ENCODE measurements at places on chromosomes 3 and 15.

DNA sequence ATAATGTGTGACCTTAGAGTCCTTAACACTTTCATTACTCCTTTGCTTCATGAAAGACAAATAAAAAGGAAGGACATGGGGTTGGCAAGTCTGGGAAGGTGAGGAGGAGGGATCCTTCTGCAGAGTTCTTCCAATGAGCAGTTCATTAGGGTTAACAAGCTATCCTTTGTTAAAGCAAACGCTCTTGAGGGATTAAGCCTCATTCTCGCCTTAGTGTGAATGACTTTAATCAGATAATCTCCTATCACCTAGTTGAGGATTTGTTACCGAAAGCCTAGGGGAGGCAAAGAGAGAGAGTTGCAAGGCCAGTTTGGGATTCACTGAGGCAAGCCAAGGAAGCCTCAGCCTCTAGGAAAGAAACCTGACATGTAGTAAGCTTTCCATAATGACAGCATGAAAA, 7.4 kb upstream of the MBNL1 start:
- no peak for DNase-seq

GRCh38 chr3:155917781-155918180, 47.3 kb downstream of the GMPS start:
- no peak for DNase-seq

GRCh38 chr3:20701641-20702040, 515.6 kb upstream of the SGO1 start:
- DNase-seq = no peak

DNA sequence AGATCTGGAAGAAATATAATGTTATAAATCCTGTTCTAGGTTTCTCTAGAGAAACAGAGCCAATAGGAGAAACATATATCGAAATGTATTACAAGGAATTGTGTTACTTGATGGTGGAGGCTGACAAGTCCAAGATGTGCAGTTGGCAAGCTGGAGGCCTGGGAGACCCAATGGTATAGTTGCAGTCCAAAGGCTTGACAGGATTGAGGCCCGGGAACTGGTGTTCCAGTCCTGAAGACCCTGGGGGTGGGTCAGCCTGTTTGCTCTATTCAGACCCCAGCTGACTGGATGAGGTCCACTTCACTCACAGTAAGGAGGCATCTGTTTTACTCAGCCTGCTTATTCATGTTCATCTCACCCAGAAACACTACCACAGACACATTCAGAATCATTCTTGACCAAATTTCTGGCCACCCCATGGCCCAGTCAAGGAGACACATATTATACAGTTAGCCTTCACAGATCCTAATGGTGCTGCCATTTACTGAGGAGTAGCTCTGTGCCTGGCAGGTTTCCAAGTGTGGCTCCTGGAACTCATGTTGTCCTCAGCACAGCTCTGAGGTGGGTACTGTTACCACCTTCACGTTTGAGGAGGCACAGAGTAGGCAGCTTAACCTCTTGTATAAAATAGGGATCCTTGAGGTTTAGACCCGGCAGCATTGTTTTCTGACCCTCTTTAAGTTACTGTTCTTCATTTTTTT, 3.7 kb downstream of the TRAK1 start:
- no peak for DNase-seq

GRCh38 chr3:112606098-112606497, 34.8 kb downstream of the CCDC80 start:
- DNase-seq = no peak

DNA sequence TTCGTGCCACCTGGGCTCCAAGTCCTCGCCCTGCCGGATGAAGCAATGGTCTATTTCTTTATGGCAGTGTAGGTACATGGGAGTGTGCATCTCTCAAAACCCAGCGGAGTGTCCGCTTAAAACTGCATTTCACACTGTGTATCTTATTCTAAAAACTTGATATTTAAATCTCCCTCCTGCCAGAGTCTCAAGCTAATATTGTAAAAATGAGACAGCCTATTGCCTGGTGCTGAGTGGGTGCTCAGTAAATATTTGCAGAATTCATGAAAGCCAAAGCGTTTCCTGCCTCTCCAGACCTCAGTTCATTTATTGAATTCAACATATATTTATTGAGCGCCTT, 330 bp upstream of the TBC1D2B start:
- DNase-seq = no peak

GRCh38 chr3:125136966-125137357, 75.6 kb downstream of the SLC12A8 start:
- DNase-seq = no peak

DNA sequence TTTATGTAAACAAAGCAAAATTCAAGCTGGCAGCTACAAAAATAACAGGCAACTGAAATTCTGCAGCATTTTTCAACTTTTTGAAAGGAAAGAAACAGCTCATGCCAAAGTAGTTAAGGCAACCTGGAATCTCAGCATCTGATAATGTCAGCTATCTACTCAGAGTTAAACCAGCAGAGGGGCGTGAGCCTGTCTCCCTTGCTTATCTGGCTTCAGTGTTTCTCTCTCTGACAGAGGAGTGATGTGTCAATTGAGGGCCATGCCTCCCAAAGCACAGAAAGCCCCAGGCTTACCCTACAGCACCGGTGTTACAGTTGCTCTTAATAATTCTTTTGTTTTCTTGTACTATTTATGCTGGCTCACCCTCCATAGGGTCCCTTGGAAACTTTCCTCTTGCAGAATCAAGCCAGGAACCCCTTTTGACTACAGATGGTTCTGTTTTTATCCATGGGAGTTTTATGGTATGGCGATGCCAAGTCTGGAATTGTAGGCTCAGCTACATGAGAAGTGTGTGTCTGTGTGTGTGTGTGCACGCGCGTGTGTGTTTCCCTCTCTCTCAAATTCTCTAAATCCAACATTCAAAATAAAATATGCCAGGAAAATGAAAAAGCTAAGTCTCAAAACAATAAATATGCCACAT, 7.3 kb downstream of the TMEM212 start:
- no peak for DNase-seq

GRCh38 chr3:111106993-111107661, 35.5 kb downstream of the NECTIN3 start:
- no peak for DNase-seq

DNA sequence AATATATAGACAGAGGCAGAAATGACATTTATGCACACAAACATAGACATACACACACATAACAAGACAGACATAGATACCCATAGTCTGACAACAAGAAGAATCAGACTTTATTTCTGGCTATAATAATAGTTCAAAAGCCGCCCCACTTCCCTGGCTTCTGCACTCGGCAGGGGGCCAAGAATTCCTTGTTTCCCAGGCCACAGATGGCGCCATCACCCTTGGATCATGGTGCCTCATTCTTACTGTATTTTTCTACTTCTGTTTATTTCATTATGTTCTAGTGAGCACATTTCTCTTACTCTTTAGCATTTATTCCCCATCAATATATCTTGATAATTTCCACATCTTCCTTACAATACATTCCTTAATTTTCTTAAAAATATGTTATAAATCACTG, 387.5 kb downstream of the NLGN1 start:
- no peak for DNase-seq

DNA sequence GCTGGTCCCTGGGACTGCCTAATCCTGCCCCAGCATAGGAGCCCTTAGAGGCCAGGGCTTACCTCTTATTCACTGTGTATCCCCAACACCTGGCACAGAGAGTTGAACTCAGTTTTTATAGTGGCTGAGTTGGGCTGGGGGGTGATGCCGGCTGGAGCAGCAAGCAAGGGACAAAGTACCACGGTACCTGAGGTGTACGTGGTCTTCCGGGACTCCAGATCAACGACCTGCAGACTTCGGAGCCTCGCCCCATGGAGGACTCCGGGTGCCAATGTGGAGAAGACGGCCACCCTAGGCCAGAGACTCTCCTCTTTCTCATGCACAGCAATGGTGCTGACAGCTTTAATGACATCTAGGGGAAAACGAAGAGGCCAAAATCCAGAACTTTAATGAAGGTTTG, 8.1 kb downstream of the WDR73 start:
- no peak for DNase-seq

GRCh38 chr15:101672298-101672697, 20.1 kb upstream of the TM2D3 start:
- no peak for DNase-seq

GRCh38 chr3:141059816-141060215, 8.7 kb downstream of the SPSB4 start:
- DNase-seq = no peak

DNA sequence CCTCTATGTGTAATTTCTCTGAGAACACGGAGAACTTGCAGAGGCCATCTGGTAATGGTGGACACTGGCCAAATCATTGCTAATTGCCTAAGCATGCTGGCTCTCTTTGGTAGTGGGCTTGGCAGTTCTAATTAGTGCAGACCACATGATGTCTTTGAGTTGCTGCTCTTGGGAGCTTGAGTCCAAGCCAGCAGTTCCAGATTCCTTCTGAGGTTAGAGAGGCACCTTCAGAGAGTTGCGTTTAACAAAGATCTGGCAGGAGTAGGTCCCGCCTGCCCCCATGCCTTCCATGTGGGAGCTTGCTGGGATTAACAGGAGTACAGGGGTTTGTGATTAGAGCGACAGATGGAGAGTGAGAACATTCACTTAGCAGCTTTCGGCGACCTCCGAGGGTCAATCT, 449.0 kb upstream of the LMCD1 start:
- DNase-seq = no peak

GRCh38 chr15:57502116-57502515, 89.6 kb upstream of the MYZAP start:
- no peak for DNase-seq

GRCh38 chr3:191543897-191544296, 82.9 kb downstream of the PYDC2 start:
- no peak for DNase-seq

GRCh38 chr3:32117320-32117719, 10.9 kb downstream of the GPD1L start:
- no peak for DNase-seq

GRCh38 chr15:96053031-96053780, 277.3 kb upstream of the NR2F2 start:
- DNase-seq = no peak

GRCh38 chr15:51973775-51974174, 2.2 kb upstream of the LEO1 start:
- no peak for DNase-seq

DNA sequence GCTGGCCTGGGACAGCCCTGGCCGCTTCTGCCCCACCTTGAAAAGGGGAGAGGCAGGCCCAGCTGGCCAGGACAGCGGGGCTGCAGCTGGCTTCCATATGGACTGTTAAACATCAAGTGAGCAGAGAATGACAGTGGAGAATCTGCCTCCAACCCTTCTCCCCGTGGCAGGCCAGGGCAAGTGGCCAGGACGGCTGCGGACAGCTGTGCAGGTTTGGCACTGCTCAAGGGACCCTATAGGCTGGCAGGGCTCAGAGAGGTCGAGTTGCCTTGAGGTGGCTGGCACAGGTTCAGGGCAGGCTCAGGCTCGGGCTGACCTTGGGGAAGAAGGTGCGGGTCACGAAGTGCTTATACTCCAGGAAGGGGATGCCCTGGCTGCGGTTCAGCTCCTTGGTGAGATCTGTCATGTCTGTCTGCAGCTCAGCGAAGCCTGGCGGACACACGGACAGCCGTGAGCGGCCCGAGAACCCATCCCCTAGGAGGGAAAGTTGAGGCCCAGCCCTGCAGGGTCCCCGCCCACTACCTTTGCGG, 24.3 kb downstream of the H1-8 start:
- DNase-seq = no peak

DNA sequence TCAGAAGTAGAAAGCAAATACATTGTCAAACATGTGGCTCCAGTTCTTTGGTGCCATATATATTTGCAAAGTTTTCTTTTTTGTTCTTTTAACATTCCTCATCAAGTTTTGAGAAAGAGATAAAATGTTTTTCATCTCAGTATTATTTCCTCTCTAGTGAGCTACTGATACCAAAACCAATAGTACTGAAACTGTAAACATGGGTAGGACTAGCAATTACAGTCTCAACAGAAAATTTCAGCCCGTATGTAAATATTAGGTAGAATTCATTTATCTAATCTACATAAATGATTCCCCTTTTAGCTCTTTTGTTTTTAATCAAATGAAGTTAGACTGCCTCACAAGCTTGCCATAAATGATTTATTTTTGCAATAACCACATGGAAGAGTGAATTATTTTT, 21.4 kb downstream of the SECISBP2L start:
- DNase-seq = no peak

- no peak for DNase-seq
Observed at GRCh38 chr15:49471733-49472132, 48.7 kb downstream of the FGF7 start.

GRCh38 chr15:101267320-101268104, 9.8 kb downstream of the SELENOS start:
- DNase-seq = no peak

- no peak for DNase-seq
Observed at GRCh38 chr15:100763835-100764750, 115.5 kb upstream of the ALDH1A3 start.

GRCh38 chr3:54541369-54541768, 386.5 kb downstream of the LRTM1 start:
- no peak for DNase-seq

- no peak for DNase-seq
Observed at GRCh38 chr3:76470285-76470684, 569.6 kb upstream of the ROBO2 start.

- no peak for DNase-seq
Observed at GRCh38 chr15:43169888-43170287, 15.3 kb upstream of the CCNDBP1 start.

DNA sequence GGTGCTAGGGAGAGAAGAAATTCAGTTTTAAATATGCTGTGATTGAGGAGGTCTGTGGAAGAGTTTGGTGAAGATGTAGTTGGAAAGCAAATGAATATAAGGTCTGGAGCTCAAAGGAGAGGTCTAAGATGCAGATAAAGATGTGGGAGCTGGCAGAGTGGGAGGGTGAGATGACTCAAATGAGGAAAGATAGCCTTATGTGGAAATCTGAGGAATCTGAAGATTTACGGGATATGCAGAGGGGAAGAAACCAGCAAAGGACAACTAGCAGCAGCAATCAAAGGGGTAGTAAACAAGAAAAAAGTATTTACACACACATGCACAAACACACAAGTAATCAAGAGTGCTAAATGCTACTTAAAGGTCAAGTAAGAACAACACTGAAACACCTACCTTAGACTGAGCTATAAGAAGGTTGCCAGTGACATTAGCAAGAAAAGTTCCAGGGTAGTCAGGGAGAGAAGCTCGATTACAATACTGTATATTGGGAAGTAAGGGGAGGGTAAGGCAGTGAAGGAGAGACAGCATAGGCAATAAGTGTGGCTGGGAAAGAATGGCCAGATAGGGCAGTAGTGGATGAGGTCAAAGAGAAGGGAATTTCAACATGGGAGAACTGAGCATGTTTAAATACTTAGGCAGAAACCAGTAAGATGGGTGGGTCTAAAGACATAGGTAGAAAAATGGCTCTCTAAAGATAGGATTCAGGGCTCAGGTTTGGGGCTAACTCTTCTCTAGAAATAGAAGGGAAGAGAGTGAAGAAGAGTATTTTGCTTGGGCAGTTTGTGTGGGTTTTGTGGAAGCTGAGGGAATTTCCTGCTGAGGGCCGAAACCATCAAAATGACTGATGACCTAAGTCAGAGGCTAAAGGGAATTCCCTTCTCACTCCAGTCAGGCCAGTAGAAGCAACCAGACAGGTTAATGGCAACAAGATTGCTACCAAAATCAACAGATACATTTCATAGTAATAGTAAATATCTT, 8.9 kb downstream of the CMTM6 start:
- no peak for DNase-seq
